ENCODE measurements at places on chromosomes 16 and 17. TPM values are rescaled to one million over a fixed set of nuclear protein-coding genes. Genes with fewer than 3 reads are reported as not detected.
A peak's percentile ranks its signal among the peaks of the same experiment; 100 is the strongest.

The PIMREG gene
- 25.4 TPM for total RNA-seq

The RHBDL1 gene
- 2.3 TPM for total RNA-seq

DNA sequence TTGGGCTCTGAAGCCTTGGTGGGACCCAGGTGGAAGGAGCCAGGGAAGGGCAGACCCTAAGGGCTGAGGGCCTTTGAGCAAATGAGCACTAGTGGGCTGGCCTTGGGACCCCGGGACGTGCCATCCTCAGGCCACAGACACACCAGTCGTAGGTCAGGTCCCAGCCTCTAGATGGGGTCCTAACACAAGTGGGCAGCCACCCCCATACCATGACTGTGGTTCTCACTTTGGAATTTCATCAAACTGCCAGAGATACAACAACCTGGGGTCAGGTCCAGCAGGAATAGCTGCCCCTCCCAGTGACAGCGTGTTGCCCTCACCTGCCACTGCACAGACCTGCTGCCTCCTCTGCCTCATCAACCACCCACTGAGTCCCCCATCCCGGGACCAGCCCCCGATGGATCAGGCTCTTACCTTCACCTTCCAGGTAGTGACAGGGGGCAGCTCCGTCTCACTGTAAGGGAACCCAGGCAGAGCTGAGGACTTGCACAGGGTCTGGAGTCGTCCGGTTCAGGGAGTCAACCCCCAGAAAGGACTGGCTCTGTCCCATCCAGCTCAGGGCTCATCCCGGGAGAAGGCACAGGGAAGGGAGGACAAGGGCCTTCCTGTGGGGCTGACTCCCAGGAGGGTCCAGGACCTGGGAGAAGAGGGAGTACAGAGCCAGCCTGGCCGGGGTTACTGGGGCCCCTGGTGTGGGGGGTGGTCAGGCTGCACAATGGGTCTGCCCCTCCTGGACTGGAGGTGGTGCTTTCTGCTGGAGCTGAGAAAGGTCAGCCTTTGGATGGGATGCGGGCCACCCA lies 40.0 kb downstream of the LGALS9 start:
- no peak for DNase-seq

DNA sequence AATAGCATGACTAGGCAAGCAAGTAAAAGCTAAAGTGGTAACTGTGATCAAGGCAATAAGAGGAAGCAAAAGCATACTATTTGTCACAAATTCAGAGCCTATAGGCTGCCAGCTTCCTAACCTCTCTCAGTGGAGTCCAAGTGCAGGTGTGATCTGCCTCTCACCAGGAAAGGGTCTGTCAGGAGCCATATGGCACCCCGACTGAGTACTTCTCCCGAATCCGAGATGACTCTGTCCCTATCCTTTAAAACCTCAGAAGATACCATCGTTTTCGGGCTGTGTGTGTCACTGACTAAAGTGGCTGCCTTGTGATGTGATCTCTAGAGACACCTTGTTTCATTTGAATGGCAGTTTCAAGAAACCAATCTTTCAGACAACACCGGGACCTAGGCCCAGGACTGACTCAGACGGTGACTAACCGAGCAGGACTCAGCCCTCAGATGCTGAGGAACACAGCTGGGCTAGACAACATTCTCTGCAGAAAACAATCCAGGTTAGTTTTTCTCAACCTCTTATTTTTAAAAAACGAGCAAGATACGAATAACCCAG lies 63.6 kb downstream of the SMG6 start:
- DNase-seq, result peak; percentile 88

DNA sequence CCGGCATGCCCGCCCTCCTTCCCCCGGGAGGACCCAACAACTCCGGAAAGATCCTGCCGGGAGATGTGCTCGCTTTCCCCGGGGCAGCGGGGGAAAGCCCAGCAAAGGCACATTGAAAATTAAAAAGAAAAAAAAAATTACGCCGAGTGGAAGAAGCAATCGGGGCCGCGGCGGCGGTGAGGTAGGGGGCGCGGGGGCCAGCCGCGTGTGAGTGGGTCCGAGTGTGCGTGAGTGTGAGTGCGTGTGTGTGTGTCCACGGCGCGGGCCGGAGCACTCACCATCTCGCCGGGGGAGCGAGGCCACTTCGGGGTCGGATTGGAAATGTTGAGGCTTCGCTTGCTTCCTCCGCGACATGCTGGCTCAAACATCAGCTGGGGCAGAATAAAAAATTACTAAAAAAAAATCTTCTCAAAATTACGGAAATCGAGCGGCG lies at the start of gene SALL1:
Gene SALL1, minus strand, starts transcription at position 383 of the 433 bp plus-strand sequence. Its CDS starts 29 bp downstream, at position 354.
- DNase-seq, result no peak

DNA sequence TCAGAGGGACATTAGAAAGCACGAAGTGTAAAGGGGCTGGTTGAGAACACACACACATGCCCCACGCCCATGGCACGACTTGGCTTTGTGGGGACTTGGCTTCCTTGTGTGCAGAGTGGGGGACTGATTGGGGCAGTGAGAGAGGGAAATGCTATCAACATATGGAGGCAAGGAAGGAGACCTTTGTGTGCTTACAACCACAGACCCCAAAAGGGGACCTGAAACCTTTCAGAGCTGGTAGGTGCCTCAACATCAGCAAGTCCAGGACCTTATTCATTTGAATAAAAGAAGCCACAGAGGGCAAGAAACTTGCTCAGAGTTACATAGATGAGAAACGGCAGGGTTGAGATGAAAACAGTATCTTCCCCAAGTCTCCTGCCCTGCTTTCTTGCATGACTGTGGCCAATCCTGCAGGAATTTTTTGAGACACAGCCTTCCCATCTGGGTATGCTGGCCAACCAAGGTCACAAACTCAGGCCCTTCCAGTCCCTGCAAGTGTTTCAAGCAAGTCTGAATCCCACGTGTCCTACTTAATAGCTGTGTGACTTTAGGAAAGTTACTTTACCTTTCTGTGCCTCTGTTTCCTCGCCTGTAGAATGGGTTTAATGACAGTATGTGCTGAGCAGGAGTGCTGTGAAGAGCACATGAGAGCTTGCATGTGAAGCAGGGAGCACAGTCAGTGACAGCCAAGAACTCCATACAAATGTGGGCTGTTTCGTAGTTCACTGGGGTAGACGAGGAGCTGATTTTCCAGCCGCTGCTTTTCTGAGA lies 26.2 kb downstream of the C16orf78 start:
- no peak for DNase-seq

- DNase-seq, result peak; percentile 30
These were observed 16.8 kb upstream of the DRG2 start for GRCh38 chr17:18070861-18071340.

- DNase-seq, result no peak
These were observed 38.5 kb upstream of the MTSS2 start for GRCh38 chr16:70724146-70725023.

The NPIPB12 gene
- 16.2 TPM for total RNA-seq

GRCh38 chr17:50956409-50956749 lies 90.2 kb upstream of the TOB1 start:
- DNase-seq, result no peak

DNA sequence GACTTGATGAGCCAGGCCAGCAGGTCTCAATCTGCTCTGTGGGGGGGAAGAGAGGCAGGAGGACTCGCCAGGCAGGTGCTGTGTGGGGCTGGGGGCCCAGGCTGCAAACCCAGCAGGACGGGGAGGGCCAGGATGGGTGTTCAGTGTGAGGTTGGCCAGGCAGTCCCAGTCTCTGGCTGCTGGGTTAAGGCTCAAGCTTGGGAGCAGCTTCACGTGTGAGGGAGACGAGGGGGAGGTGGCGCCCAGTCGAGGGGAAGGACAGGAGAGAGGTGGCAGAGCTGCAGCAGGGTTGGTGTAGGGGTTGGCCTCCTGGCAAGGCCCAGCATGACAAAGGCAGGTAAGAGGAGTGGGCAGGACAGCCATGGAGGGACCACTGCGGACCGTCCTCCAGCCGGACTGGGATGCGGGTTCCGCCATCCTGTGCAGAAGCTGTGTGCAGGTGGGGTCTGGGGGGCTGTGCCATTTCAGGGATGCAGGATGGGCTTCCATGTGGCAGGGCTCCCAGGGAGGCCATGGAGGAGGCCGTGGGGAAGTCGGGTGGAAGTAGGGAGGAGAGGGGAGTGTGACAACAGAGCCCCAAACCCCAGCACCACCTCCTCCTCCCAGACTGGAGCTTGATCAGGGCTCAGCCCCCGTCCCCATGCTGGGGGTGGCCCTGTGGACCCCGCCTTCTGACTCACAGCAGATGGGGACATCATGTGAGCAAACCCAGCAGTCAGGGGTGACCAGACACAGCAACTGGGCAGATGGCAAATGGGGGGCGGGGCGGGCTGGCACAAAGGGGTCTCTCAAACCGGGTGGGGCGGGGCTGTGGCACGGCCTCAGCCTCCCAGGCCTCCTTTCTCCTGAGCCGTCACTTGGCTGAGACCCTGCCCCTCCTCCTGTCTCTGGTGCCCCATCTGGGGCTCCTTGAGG lies 2.8 kb downstream of the ADGRG1 start:
- DNase-seq, result no peak

DNA sequence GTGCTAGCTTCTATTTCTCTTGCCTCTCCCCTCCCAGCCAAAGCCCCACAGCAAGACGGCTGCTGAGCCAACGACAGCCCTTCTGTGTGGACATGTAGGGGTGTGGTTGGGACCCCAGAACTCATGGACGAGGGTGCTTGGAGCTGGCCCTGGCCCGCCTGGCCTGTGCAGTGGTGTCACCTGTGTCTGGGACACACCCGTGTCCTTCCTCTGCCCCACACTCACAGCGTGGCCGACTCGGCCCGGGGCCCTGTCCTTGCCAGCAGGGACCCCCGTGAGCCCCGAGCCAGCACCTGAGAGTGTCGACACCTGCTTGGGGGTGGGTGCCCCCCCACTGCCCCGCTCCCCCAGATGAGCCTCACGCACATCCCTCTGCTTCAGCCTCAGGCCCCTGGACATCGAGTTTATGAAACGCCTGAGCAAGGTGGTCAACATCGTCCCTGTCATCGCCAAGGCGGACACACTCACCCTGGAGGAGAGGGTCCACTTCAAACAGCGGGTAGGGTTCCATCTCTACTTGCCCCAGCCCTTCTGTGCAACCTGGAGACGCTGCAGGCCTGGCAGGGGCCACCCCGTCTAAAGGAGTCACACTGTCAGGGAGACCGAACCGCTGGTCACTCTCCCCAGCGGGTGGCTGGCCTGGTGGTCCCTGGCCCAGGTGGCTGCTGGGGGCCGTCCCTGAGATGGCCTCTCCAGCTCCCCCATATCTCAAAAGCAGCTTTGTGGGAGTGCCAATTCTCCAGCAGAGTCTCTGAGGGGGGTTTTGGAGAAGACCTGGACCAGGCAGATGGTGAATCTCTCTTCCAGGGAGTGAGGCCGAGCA lies 349.8 kb downstream of the SEC14L1 start:
- no peak for DNase-seq

DNA sequence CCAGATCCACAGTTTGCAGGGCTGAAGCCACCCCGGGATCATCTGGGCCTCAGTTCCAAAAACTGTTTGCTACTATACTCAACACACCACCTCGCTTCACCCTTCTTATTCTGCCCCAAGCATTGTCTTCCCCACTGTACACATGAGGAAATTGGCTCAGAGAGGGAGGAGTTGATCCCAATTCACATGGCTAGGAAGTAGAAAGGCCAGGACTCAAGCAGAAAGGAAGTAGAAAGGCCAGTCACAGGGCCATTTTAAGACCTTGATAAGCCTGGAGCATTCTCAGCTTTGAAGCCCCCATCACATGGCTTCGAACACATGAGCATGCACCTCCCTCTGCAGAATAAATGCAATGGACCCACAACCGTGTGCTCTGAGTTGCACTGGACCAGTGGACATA lies 7.7 kb upstream of the PRSS22 start:
- DNase-seq, result no peak

The TERB1 gene
- total RNA-seq, result not detected

Data from HFFc6 (cell line).